ENCODE measurements at places on chromosomes 1 and 21.

DNA sequence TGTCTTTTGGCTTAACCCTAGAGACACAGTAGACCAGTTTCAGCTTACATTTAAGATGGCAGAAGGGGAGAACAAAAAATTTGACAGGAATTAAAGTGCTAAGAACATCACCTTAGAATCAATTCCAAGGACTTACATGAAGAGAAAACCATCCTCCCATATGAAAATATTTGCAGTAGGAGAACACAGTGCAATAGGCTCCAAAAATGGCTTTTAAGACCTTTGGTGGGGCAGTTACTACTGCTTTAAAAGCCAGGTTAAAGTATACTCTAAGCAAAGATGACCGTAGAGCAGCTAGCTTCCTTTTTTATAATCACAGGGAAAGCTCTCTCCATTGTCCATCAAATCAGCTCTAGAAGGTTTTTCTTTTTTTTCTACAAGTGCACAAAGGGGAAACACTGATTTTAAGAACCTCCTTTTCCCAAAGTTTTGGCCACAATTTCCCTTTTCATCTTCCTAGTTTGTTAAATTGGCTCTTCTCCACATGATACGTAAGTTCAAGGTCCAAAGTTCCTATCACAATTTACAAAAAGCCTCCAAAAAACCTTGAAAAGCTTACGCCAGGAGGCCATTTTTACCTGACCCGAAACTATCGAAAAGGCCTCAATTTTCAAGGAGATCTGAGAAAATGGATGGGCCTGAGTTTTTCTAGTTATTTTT, 3.3 kb downstream of the TXNIP start:
- no peak for DNase-seq

GRCh38 chr1:118147522-118147921, 37.5 kb downstream of the SPAG17 start:
- no peak for DNase-seq

DNA sequence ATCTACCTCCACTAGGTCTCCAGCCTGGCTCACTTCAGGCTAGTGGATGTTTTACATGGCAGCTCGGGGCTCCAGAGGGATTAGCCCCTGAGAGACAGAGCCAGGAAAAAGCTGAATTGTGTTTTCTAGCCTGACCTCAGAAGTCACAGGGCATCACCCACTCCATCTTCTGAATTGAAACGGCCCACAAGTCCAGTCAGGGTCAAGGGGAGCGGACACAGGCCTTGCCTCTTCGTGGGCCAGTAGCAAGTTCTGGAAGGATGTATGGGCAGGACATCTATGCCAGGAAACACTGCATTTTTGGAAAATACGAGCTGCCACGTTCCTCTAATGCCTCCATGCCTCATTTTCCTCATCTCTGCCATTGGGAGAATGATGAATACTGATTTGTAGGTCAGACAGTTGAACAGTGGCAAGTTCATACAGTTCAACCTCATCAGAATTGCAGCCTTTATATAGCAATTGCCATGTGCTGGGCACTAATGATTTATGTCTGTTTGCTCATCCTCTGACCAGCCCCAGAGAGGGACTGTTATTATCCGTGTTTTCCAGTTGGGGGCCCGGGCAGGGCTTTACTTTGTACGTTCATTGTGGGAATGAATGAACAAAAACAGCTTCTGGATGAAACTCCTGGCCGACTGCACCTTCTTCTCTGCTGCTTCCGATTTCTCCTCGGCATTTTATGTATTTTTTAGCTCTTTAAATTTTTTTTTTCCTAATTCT, 23.2 kb upstream of the PCBP3 start:
- no peak for DNase-seq

DNA sequence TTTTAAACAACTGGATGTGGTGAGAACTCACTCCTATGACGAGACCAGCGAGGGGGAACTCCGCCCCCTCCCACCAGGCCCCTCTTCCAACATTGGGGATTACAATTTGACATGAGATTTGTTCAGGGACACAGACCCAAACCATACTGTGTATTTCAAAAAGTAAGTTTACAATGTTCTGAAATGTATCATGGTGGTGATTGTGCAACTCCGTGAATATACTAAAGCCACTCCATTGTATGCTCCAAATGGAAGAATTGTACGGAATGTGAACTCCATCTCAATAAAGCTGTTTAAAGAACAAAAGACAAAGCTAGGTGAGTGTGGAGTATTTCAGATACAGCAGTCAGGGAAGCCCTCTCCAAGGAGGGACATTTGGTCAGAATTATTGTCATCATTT, 432.1 kb upstream of the VAMP3 start:
- DNase-seq: no peak

DNA sequence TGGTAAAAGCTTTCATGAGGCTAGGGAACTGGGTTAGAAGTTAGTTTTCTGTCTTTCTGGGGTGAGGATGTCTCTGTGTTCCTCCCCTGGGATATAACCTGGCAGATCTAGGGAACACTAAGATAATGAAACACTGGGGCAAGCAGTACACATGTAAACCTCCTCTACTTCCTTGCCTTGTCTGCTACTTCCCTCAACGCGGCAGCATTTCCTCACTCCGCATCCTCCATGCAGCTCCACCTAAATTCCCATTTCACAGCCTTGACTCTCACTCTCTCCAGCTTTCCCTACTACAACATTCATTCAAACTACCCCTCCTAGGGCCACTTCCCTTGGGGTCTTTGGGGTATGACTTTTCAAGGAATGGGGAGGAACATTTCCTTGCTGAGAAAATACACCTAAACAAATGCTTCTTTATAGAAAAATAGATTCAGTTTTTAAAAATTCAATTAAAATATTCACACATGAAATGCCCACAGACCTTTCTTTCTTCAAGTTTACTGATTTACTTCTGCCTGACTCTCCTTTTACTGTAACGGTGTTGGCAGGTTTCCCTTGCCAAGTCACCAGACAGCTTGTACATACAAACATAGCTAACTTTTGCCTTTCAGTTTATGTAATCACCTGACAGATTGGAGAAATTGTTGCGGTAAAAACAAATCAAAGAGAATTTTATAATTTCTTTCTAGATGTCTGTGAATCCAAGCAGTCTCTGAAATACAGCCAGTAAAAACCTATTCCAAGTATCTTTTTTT, 90.1 kb downstream of the TNFSF18 start:
- DNase-seq: no peak

- DNase-seq: no peak
Measured at GRCh38 chr1:206041640-206042039, 11.3 kb upstream of the RHEX start.

DNA sequence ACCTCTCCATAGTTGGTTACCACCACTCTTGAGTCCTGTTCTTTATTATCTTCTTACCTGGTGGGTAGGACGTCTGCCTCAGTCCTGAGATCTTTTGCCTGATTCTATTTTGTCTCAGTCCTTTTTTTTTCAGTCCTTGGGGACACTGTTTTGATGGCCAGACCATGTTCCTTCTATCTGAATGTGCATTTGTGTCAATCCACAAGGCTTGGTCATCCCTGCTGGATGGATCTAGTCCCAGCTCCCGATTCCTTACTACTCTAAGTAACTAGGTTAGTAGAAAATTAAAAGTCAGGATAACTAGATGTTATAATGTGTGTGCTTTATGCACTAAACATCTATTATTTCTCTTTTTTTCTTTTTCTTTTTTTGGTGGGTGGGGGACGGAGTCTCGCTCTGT, 28.1 kb upstream of the AK4 start:
- no peak for DNase-seq

GRCh38 chr1:94119306-94119705, 1.6 kb downstream of the ABCA4 start:
- DNase-seq: no peak

- DNase-seq: no peak
Measured at GRCh38 chr21:41817877-41818855, 51.3 kb upstream of the RIPK4 start.

Data from GM12891 (cell line).